Skin of body (tissue), 3 donors: ENCODE measurements at places on chromosomes 1 and 21. TPM values are rescaled to one million over a fixed set of nuclear protein-coding genes. Genes with fewer than 3 reads are reported as not detected.

The MFAP2 gene
- total RNA-seq: 38.3 TPM

The EXO5 gene
- total RNA-seq: 7.7 TPM

The ETV3L gene
- not detected for total RNA-seq

The CFHR3 gene
- 0.39 TPM for total RNA-seq

The ANKRD65 gene
- 2.9 TPM for total RNA-seq
